ENCODE measurements at places on chromosomes 6 and 20.

DNA sequence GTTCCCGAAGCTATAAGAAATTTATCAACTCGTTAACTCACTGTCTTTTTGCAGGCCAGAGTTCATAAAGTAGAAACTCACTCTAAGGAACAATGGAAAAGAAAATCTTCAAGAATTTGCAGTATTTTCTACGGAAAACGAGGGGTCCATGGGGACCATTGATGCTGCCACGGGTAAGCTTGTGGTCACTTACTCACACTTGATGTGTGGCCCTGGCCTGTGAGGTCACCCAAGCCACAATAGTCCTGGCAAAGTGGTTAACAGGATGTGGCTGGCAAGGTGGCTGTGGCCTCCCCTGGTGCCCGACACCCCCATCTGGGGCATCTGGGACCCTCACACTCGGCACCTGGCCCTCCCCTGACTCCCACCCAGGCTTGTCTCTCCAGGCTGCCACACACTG is 123.4 kb downstream of the C6orf118 start:
- no peak for DNase-seq

DNA sequence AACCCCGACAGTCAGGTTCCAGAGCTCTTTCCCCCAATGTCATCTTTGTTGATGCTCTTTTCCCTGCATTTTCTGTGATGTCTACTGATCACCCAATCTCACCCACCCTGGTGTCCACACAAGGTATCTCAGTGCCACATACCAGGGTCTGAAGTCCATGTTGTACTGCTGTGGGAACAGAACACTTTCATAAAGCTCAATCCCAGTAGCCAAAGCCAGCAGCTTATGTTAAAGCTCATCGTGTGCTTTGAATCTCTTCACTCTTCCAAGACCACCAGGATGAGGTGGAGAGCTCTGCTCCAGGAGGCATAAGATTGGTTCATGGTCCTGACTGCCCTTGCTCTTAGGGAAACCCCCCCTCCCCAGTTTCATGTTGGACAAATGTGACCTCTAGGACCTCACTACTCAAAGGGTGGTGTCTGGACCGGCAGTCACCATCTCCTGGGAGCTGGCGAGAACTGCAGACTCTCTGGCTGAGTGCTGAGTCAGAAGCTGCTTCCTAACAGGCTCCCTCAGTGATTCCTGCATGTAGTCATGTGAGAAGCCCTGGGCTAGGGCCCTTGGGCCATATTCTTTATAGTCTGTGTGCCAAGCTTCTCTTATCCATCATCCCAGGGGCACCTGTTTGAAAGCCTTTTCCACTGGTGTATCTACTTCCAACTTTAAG is 13.4 kb upstream of the CPNE5 start:
- no peak for DNase-seq

- DNase-seq, result no peak
These were observed 594.5 kb upstream of the MAP3K7 start for GRCh38 chr6:91181416-91181815.

DNA sequence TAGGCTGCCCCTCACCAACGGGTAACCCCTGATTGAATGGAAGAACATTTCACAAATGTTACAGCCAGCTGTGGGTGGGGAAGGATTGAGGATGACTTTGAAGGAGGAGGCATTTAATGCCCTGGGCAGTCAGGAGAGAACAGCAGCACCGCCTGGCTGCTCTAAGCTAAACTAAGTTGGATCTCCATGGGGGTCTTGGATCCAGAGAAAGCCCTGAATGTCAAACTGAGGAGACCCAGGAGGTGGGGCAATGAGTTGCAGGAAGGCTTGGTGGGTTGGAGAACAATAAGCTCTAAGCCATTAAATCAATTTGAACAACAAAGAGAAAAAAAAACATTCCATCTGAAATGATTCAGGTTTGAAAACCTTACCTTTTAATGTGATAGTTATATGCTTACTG is 35.4 kb downstream of the TMX4 start:
- no peak for DNase-seq

GRCh38 chr6:13696226-13696625 is 15.4 kb downstream of the RANBP9 start:
- DNase-seq, result no peak

- no peak for DNase-seq
These were observed 246.0 kb upstream of the SPTLC3 start for GRCh38 chr20:12762725-12763124.

GRCh38 chr6:6006006-6006427 is 708 bp downstream of the NRN1 start:
- DNase-seq, result no peak

- DNase-seq, result no peak
These were observed 302.0 kb downstream of the NRN1 start for GRCh38 chr6:5704708-5705107.

DNA sequence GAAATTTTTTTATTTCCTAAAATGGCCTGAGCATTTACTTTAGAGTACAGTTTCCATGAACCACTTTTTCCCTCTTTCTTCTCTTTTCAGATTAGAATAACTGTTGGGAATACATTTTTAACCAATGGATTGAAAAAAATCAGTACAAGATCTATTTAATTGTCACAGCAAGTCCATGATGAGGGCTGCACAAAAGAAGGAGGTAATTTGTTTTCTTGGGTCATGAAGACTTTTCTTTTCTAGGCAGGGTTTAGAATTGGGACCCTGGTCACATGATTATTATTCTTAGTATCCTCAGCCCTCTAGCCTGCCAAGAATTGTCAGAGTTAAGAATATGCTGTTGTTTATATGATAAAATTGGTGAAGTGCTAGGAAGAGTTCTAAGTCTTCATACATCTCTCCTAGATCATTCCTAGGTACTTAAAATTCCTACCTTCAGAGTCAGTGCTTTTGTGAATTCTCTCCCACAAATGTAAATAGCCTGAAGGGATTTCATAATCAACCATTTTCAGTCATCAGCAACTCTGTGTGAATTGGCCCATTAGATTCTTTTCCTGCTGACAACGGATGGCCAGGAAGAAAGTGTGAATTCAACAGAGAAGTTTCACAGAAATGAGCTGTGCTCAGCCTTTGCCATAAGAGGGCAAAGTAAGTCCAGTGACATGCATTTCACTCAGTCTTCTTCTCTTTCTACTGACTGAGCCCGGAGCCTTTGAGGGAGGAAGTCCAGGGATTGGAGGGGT is 32.4 kb upstream of the TPBG start:
- no peak for DNase-seq

DNA sequence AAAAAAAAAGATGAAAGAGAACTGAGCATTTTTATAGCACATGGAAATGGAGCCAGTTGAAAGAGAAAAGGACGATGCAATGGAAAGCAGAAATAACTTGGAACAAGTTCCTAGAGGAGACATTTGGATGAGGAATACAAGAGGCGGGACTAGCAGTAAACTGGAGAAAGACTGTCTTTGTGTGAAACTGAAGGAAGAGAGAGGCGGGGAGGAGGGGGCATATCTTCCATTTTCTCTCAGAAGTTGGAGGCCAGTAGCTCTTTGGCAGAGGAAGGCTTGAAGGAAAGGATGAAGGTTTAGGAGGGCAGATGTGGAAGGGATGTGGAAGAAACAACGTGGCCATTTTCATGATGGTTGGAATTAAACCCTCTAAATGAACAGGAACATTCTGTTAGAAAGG is 33.0 kb upstream of the ADGRF1 start:
- no peak for DNase-seq

- no peak for DNase-seq
These were observed 44.3 kb upstream of the PLCB4 start for GRCh38 chr20:9024606-9025005.

DNA sequence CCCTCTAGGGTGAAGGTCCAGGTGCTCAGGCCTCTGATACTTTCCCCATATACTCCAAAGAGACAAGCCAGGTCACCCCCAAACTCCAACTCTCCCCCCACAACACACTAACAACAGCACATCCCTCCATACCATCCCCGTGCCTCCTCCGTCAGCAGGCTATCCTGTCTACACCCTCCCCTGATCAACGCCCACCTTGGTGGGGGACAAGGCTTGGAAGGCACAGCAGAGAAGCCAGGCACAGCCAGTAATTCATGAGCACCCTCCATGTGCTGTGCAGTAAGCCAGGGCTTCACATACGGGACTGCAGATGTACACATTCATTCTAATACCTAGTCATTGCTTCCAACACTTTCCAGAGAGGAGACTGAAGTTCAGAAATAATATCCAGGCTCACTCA is 57.6 kb downstream of the TRERF1 start:
- DNase-seq, result no peak

DNA sequence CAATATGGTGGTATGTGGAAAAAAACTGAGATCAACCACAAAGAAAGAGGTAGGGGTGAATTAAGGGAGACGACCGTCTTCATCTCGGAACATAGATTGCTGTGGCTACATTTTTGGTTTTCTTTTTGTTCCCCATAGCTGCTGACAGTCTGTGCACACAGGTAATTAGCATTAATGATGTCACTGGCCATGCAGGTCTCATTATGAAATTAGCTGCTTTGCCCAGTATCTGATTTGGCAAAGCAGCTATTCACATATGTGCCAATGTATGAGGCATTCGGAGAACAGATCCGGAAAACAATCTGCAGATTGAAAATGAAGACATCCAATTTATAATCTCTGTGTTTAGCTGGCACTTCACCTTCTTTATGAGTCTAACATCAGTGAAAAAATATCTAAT is 13.1 kb downstream of the NOX3 start:
- no peak for DNase-seq

GRCh38 chr20:39021748-39022147 is 59.6 kb downstream of the DHX35 start:
- no peak for DNase-seq

- DNase-seq, result no peak
These were observed 34.7 kb upstream of the SCP2D1 start for GRCh38 chr20:18778690-18779392.

GRCh38 chr20:45087814-45088213 is 13.1 kb downstream of the KCNS1 start:
- no peak for DNase-seq

DNA sequence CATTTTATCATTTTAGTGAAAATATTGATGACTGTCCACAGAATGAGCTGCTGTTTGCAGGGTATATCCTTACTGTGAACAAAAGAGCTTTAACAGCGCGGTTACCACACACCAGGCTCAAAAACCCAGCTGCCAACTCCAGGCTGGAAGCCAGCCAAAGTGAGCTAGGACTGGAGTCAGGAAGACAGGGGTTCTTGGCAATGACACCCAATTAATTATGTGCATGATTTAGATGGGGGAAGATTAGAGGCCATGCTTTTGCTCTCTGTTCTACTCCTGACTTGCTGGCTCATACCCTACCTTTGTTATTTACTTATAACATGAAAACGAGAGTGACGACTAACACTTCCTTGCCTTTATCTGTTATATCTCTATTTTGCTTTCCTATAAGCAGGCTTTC is 128.9 kb upstream of the SHLD1 start:
- no peak for DNase-seq

GRCh38 chr6:51775942-51776860 is 311.2 kb downstream of the PKHD1 start:
- DNase-seq, result no peak

DNA sequence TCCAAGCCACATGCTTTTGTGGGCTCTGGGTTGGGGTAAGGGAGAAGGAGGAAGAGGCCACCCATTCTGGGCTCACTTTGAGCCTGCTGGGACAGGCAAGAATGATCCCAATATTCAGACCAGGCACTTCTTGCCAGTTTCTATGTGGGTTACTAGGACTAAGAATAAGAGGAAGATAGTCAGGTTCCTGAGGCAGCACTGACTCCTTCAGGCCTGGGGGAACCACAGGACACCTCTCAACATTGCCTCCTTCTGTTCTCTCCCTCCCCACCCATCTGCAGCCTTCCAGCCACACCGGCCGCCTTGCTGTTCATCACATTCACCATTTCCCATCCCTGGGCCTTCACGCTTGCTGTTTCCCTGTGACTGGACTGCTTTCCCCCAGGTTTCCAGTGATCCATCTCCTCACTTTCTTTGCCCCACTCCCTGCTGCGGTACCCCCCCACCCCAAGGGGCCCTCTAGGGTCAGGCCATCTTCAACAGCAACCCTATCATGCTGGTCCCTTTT is 69.2 kb upstream of the SIRPA start:
- no peak for DNase-seq

GRCh38 chr6:145110109-145110508 is 625.2 kb downstream of the EPM2A start:
- DNase-seq, result no peak

GRCh38 chr20:57315083-57315975 is 14.3 kb upstream of the SPO11 start:
- no peak for DNase-seq

DNA sequence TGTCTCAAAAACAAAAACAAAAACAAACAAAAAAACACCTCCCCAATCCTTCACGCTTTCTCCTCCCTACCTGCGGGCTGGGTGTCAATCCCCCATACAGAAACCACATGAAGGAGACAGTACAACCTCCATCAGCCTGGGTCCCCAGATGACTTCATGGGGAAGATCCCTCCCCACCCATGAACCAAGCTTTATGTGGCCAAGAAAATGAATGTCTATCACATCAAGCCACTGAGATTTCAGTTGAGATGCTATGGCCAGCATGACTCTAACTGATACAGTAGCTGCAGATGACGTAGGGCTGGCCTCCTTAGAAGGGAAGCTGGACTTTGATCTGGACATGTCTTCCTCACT is 21.2 kb upstream of the BNIP5 start:
- no peak for DNase-seq

GRCh38 chr6:16238963-16239797 is 793 bp downstream of the GMPR start:
- no peak for DNase-seq

DNA sequence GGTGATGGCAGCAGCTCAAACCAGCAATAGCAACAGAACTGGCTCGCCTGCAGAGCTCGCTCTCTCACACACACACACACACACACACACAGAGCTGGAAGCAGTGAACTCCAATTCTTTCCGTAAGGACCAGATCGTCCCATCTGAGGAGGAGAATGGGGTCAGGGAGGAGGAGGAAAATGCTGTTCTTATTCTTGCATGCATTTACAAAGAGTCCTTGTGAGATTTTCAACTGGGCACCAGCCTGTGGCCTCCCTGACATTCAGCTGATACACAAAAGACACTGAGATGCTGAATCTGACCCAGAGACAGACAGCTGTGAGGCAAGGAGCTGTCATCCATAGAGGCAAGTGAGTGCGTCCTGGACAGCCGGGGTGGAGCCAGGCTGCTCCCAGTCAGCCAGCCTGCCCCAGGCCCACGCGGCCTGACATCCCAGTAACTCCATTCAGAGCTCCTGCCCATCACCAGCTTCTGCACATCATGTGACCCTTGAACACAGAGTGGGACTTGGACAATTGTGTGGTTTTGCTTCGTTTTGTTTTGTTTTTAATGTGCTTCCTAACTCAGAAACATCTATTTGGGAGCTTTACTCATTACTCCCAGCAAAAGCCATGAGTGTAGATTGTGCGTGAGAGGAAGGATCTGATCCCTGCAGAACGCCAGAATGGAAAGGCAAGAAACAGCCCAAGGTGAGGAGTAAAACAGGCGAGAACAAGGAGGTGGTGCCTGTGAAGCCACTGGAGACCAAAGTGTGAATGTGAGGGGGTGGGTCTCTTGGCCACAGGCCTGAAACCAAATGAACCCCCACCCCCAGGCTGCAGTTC is 2.1 kb downstream of the SERPINB9 start:
- no peak for DNase-seq

DNA sequence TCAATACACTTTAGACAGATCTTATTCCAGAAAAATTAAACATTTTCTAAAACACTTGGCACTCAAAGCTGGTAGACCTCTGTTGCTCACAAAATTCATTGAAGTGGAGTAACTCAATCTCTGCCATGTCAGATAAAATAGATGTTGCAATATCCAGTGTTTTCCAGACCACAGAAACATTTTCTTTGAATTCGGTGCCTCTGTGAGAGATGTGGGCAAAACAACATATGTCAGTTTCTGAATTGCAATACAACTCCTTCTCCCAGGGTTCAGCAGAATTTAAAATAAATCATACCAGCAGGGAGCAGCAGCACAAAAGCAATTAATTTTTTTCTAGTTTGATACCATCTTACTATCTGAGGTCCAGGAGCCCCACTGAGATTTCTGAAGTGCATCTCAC is 11.3 kb upstream of the PKHD1 start:
- DNase-seq, result no peak

Data from activated T-cell treated with anti-CD3 and anti-CD28 coated beads for 4 hours (primary cell).